SW 1271 (cell line): ENCODE measurements at places on chromosomes 3 and 15.

- no peak for DNase-seq
These were observed 117.7 kb downstream of the FOXB1 start for GRCh38 chr15:60121845-60122244.

DNA sequence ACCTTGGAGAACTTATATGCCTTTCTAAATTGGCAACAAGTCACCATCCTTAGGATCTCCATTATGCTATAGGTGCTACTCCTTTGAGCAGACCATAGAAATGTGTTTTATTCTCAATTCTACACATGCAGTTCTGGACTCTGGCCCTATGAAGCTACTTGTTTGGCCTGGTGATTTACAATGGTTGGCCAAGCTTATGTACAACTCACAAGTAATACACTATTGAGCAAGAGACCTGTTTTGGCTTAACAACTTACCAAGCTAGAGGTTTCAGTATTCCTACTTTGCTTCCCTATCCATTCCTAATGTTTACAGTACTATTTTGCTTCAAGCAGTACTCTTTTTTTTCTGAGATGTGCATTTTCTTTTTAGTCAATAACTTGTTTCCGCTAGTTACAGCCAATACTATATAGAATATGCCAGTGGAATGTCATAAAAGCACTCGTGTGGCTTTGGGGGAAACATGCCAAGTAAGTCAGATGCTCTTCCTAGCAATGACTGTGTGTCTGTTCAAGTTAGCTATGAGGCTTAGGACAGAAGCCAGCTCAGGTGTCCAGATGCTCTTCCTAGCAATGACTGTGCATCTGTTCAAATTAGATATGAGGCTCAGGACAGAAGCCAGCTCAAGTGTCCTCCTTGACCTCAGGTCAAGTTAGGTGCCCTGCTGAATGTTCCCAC, 174.9 kb upstream of the SEMA6D start:
- DNase-seq, result no peak

DNA sequence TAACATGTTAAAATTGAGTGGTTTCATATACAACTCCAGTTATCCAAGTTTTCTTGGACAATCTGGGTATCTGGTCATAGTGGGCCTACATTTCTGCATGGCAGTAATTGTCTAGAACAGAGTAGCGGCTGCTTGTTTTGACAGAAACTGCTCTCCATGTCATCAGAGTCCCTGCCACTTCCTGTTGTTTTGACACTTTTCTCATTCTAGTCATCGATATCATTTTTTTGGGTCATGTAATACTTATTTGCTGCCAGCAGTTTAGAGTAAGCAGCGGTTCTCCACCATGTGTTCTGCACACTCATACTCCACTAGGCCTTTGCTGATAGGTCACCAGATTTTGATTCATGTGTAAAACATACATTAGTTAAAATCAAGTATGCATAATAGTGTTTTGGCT, 81.5 kb downstream of the SLC25A26 start:
- DNase-seq, result no peak

GRCh38 chr3:129482721-129483120, 42.7 kb downstream of the IFT122 start:
- no peak for DNase-seq

- DNase-seq, result no peak
These were observed 77.5 kb downstream of the CCNL1 start for GRCh38 chr3:157082305-157082982.

DNA sequence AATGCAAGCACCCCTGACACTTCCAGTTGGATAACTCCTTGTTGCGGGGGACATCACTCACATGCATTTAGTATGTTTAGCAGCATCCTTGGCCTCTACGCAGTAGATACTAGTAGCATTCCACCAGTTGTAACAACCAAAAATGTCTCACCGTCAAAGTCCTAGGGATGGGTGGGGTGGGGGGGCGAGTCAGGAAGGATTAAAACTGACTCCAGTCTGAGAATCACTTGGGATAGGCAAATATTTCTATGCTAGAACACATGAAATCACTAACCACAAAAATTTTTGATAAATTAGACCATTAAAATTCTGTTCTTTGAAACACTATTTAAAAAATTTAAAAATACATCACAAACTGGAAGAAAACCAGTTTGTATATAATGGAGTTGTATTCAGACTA, 18.0 kb downstream of the ICE2 start:
- DNase-seq, result no peak

- no peak for DNase-seq
These were observed 142.8 kb downstream of the OCA2 start for GRCh38 chr15:27956285-27956684.

DNA sequence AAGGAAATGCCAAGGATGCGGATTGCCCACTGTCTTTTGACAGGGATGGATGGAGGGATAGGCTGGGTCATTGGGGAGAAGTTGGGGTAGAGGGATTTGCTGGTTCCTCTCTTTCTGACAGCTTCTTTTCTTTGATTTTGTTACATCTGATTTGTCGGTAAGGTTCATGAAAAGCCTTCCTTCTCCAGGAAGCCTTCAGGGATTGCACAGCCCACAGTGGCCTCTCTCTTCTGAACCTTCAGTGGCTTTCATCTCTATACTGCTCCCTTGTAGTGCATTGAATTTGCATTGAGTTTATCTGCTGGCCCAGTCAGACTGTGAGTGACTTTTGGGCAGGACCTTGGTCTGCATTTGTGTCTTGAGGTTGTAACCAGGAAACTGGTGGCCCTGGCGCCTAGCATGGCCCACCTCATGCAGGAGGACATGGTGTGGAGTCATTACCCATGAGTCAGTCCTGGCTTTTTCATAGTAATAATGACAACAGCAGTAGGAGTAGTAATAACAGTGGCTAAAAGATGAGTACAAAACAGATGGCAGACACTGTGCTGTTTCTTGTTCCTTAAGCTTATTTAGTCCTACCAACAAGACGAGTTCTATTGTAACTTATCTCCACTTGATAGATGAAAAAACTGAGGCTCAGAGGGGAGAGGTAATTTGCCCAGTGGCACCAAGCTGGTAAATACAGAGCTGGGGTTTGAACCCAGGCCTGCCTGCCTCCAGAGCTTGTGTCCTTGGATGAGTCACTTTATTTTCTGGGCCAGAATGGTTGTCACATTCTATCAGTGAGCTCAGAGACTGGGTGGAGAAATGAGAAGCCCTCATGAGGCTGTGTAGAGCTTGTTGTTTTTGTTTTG, 28.4 kb downstream of the SMAD6 start:
- DNase-seq, result no peak

DNA sequence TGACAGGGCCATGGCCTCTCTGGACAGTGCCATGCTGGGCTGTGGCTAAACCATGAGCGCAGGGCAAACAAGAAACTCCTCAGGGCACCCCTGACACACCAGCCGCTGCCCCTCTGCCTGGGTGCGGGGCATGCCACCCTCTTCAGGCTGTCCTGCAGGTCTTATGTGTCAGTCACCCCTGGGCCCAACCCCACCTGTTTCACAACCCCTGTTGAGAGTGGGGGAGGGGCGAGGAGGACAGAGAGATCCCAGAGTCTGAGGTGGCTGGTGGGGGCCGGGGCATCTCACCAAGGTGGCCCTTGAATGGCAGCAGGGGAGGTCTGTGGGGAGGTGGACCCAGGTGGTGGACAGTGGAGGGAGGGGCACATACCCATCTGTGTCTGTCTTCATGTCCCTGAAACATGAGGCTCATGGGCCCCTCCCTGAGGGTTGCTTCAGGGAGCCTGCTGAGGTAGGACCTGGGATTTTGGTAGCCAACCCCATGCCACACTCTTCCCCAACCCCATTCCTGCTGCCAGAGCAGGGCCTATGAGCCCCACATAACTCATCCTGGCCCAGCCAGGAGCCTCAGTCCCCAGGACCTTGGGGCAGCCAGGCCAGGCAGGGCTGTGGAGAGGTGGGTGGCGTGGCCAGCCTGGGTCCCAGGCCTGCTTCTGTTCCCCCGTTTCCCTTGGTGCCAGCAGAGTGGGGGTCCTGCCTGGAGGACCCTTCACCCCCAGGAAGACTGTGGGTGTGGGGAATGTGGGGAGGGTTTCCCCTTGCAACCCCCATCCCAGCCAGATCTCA, 1.7 kb upstream of the STAB1 start:
- no peak for DNase-seq

DNA sequence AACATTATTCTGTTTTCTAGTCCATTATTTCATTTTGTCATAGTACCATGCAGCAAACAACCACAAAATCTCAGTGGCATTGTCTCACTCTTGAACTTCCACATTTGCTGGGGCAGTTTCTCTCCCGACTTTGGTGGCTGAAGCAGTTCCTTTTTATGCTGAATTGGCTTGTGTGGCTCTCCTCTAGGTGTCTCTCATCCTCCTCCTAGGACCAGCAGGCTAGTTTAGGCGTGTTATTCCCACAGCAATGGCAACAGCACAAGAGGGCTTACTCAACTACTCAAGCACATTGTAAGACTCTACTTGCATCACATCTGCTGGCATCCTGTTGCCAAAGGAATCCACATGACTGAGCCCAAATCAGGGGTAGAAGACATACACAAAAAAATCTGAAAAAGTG, 201.8 kb upstream of the KCNH8 start:
- no peak for DNase-seq

GRCh38 chr3:160637086-160637485, 39.9 kb upstream of the ARL14 start:
- DNase-seq, result no peak

- DNase-seq, result no peak
These were observed 130.8 kb downstream of the MINAR1 start for GRCh38 chr15:79562899-79563298.
